ENCODE measurements at places on chromosomes 16 and 17. TPM values are rescaled to one million over a fixed set of nuclear protein-coding genes. Genes with fewer than 3 reads are reported as not detected.

DNA sequence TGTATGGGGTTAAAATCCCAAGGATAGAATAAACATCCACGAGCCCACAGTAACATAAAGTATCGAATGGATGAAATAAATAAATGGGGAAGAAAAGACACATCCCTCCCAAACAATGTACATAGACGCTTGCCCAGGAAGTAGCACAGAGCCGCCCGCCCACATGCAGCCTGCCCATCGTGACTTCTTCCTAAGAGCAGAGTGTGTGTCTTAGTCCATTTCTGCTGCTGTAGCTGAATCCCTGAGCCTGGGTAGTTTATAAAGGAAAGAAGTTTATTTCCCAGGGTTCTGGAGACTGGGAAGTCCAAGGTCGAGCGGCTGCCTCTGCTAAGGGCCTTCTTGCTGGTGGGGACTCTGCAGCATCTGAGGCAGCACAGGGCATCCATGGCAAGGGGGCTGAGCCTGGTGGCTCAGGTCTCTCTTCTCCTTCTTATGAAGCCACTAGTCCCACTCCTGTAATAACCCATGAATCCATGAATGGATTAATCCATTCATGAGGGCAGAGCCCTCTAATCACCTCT is 39.4 kb upstream of the ZNF469 start:
- peaks cover 9% of the 10 kb centered on the region for H3K36me3 ChIP-seq
- no peaks in the 10 kb centered on the region for H3K4me1 ChIP-seq
- no peak overlapping the region for H3K4me3 ChIP-seq

DNA sequence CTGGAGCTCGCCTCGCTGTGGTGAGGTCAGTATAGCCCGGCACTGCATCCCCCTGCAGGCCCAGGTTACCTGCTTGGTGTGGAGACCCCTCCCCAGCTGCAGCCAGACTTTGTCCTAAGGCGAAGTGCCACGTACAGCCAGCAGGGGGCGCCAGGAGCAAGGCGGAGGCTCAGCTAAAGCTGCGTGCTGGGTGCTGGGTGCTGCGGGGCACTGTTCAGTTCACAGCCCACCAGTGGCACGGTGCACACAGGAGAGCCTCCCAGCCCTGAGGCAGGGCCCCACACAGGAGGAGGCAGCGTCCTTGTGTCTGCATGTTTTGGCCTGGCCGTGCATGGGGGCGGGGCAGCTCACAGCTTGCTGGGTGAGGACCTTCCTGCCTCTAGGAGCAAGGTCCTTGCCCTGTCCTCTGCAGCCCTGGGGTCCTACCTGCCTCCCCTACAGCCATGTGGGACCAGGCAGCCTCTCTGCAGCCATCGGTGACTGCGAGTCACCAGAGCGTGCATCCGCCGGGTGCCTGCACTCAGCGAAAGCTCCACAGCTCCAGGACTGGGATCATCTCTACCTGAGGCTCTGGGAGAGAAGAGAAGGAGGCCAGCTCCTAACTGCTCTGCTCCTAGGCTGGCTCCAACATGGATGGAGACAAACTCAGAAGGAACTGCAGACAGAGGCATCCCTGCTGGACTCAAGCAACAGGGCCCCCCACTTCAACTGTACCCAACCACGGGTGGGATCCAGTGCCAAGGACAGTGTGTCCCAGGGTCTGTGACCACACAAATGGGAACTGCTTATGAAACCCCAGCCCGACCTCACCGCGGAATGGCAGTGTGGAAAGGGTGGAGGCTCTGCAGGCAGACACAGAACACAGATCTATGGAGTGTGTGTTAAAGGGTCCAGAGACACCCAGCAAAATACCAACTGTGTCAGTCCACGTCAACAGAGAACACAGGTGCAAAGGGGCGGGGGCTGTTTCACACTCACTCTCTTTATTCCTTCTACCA is 19.0 kb downstream of the SLC7A5 start:
- H3K36me3 ChIP-seq, result peaks cover 4% of the 10 kb centered on the region
- no peak overlapping the region for H3K27ac ChIP-seq
- H3K27me3 ChIP-seq, result peaks cover 3% of the 10 kb centered on the region
- peaks cover 26% of the 10 kb centered on the region for H3K4me1 ChIP-seq
- DNase-seq, result no peak
- no peak overlapping the region for H3K4me3 ChIP-seq

- peaks cover 2% of the 10 kb centered on the region for H3K27me3 ChIP-seq
- no peak overlapping the region for H3K4me3 ChIP-seq
- H3K4me1 ChIP-seq, result peaks cover 16% of the 10 kb centered on the region
- peaks cover 6% of the 10 kb centered on the region for H3K36me3 ChIP-seq
These were observed 18.0 kb upstream of the SLC16A5 start for GRCh38 chr17:75069783-75070182.

- H3K4me3 ChIP-seq, result no peak overlapping the region
- DNase-seq, result no peak
- H3K27me3 ChIP-seq, result peaks cover 1% of the 10 kb centered on the region
- H3K36me3 ChIP-seq, result peaks cover 20% of the 10 kb centered on the region
These were observed 3.4 kb downstream of the PLEKHH3 start for GRCh38 chr17:42673266-42673884.

DNA sequence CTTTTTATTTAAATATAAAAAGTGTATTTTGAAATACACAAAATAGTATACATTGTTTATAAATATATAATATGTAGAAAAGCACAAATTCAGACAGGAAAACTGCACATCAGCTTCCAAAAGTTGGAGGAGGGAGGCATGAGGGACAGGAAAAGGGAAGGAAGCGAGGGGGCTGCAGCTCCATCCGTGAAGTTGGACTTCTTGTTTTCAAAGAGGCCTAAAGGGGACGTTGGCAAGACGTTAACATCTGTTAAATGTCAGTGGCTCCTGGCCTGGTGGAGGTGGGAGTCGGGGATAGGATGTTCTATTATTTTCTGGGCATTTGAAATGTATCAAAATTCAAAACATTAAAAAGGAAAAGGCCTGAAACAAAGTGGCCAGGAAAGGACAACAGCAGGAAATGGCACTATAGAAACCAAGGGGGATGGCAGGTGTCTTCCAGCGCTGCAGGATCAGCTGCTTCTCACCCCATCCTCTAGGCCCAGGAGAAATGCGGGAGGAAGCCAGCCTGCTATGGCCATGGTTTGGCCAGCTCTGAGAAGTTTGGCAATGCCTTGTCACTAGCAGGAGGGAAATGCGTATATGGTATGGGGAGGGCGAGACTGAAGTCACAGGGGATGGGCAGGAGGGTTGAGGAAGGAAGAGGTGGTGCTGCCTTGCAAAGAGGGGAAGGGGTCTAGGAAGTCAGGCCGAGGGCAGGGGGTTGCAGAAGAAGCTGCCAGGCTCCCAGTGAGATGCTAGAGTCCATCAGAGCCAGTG is 6.4 kb downstream of the CMTM2 start:
- H3K4me1 ChIP-seq, result peaks cover 12% of the 10 kb centered on the region
- H3K27me3 ChIP-seq, result peaks cover 2% of the 10 kb centered on the region

- peaks cover 7% of the 10 kb centered on the region for H3K4me1 ChIP-seq
- no peaks in the 10 kb centered on the region for H3K27me3 ChIP-seq
- no peak overlapping the region for H3K4me3 ChIP-seq
- no peak for DNase-seq
These were observed 33.0 kb upstream of the ZNF750 start for GRCh38 chr17:82872591-82873520.

Gene TBC1D3D
- total RNA-seq, result not detected

All from HFFc6 (cell line).